ENCODE measurements at places on chromosomes 5 and 9.
A peak's percentile ranks its signal among the peaks of the same experiment; 100 is the strongest.

GRCh38 chr5:156383510-156384265, 56.7 kb downstream of the SGCD start:
- no peaks in the 10 kb centered on the region for H3K36me3 ChIP-seq
- H3K4me3 ChIP-seq: no peak overlapping the region
- no peak for DNase-seq
- H3K27ac ChIP-seq: no peak overlapping the region
- H3K4me1 ChIP-seq: no peaks in the 10 kb centered on the region

GRCh38 chr5:59673438-59674058, 220.0 kb downstream of the PDE4D start:
- peak; percentile 9 for DNase-seq
- no peaks in the 10 kb centered on the region for H3K27me3 ChIP-seq
- H3K36me3 ChIP-seq: no peaks in the 10 kb centered on the region
- H3K4me1 ChIP-seq: no peaks in the 10 kb centered on the region

- peak overlapping the region; percentile 43 for H3K4me3 ChIP-seq
- H3K27ac ChIP-seq: peak overlapping the region; percentile 88
- no peaks in the 10 kb centered on the region for H3K27me3 ChIP-seq
- DNase-seq: no peak
These were observed 45.1 kb upstream of the PJA2 start for GRCh38 chr5:109454731-109455505.

GRCh38 chr9:113129884-113130283, 20.9 kb upstream of the SLC31A2 start:
- H3K4me3 ChIP-seq: no peak overlapping the region
- H3K4me1 ChIP-seq: no peaks in the 10 kb centered on the region
- no peaks in the 10 kb centered on the region for H3K36me3 ChIP-seq
- no peak for DNase-seq
- H3K27me3 ChIP-seq: peaks cover 53% of the 10 kb centered on the region

GRCh38 chr5:170585273-170585948, 81.6 kb downstream of the KCNIP1 start:
- H3K27me3 ChIP-seq: peaks cover 87% of the 10 kb centered on the region
- H3K36me3 ChIP-seq: no peaks in the 10 kb centered on the region
- no peak for DNase-seq
- H3K27ac ChIP-seq: no peak overlapping the region
- no peak overlapping the region for H3K4me3 ChIP-seq

DNA sequence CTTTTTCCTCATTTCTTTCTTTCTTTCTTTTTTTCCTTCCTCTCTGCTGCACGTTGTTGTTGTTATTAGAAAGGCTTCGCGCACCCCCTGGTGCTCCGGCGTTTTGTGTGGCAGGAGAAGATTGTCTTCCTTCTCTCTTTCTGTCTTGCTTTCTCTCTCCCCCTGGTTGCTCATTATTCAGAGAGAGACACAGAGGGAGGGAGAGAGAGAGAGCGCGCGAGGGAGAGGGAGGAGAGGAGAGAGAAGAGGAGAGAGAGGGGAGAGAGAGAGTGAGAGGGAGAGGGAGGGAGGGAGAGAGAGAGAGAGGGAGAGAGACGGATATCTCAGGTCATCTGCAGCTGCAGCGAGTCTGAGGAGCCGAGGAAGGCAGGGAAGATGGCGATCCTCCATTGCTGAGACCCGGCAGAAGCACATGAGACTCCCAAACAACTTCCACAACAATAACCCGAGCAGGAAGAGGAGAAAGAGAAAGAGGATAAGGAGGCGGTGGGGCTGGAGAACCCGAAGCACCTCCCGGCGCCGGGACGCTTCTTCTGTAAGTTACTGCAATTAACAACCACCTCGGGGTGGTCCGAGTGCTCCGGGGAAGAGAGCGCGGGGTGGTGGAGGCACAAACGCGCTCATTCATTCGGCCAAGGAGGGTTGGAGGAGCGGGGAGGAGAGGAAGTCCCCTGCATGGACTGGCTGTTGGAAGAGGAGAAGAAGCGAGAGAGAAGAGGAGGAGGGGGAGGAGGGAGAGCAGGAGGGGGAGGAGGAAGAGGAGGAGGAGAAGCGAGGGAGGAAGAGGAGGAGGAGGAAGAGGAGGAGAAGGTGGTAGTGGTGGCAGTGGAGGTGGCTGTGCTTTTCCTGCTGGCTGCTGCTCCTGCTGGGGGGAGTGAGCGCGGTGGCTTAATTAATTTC, at the start of gene ZNF462:
ZNF462 (plus strand) TSS at position 346 of the 900 bp plus-strand sequence. CDS start 60,218 bp downstream, outside the sequence.
- peak within 1 kb of the TSS; percentile 87 for H3K4me3 ChIP-seq
- peaks cover 29% of the 10 kb centered on the region for H3K4me1 ChIP-seq
- peak within 1 kb of the TSS; percentile 83 for H3K27ac ChIP-seq

GRCh38 chr5:124477062-124477461, 269.4 kb downstream of the ZNF608 start:
- H3K4me1 ChIP-seq: no peaks in the 10 kb centered on the region
- H3K36me3 ChIP-seq: no peaks in the 10 kb centered on the region
- no peak for DNase-seq
- H3K27ac ChIP-seq: no peak overlapping the region
- no peak overlapping the region for H3K4me3 ChIP-seq

DNA sequence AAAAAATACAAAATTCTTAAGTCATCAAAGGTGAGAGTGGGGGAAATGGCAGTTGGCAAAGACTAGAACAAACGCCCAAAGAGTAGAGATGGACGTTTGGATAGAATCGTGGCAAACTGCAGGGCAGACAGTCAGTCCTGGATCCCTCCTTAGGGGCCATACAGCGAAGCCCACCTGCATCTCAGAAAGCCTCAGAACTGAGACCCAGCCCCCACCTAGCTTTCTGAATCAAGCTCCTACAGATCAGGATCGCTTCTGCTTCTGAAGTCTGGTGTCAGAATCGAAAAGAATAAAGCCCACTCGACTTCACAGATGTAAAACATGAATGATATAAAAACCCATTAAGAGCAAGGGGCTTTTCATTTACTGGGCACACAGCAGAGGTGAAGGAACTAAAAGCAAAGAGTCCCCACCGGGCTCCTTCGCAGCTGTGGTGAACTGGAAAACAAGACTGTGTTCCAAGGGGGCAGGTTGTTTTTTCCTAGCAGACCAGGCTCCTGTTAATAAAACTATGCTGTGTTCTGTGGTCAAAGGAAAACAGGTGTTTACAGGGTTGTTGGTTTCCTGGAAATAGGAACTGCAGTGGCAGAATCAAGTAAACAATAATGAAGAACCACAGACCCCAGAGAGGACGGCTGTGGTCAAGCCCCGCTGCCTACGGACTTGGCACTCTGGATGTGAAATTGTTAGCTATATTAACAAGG, 91.8 kb downstream of the TLE1 start:
- no peak overlapping the region for H3K4me3 ChIP-seq
- no peaks in the 10 kb centered on the region for H3K27me3 ChIP-seq
- peaks cover 19% of the 10 kb centered on the region for H3K4me1 ChIP-seq
- H3K27ac ChIP-seq: no peak overlapping the region
- H3K36me3 ChIP-seq: peaks cover 16% of the 10 kb centered on the region

DNA sequence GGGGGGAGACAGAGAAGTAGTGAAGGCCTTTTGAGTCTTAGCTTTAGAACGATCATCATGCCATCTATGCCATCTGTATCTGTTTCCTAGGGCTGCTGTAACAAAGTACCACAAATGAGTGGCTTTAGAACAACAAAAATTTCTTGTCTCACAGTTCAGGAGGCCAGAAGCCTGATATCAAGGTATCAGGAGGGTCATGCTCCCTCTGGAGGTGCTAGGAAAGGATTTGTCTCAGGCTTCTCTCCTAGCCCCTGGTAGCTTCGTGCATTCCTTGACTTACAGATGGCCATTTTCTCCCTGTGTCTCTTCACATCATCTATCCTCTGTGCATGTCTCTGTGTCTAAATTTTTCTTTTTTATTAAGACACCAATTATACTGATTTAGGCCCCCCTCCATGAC, 5.2 kb downstream of the CARD6 start:
- H3K27me3 ChIP-seq: no peaks in the 10 kb centered on the region
- no peak overlapping the region for H3K27ac ChIP-seq
- DNase-seq: no peak
- H3K4me1 ChIP-seq: peaks cover 16% of the 10 kb centered on the region
- no peak overlapping the region for H3K4me3 ChIP-seq

GRCh38 chr9:78074385-78075291, 43.0 kb upstream of the GNAQ start:
- H3K27ac ChIP-seq: no peak overlapping the region
- DNase-seq: no peak
- H3K27me3 ChIP-seq: peaks cover 46% of the 10 kb centered on the region
- H3K4me1 ChIP-seq: no peaks in the 10 kb centered on the region
- H3K4me3 ChIP-seq: no peak overlapping the region

DNA sequence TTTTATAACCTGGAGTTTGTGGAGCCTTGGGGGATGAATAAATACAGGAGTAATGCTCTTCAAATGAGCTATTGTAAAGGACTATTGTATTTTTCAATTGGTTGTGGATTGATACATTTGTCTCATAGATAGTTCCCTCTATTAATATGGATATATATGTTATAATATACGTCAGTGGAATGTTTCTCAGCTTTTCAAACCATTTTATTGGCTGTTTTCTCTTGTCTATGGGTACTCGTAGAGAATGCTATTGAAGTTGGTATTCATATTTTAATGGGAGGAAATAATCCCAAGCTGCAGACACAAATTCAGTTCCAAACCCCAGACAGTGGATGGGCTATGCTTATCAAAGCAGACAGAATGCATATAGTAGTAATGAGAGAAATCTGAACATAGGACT, 181.8 kb upstream of the DAB2 start:
- H3K27ac ChIP-seq: no peak overlapping the region
- peaks cover 8% of the 10 kb centered on the region for H3K4me1 ChIP-seq
- H3K36me3 ChIP-seq: no peaks in the 10 kb centered on the region
- H3K27me3 ChIP-seq: no peaks in the 10 kb centered on the region

- H3K36me3 ChIP-seq: peaks cover 77% of the 10 kb centered on the region
- DNase-seq: no peak
- H3K27ac ChIP-seq: no peak overlapping the region
- H3K4me1 ChIP-seq: no peaks in the 10 kb centered on the region
These were observed 13.8 kb downstream of the CD74 start for GRCh38 chr5:150398722-150399523.

- peaks cover 15% of the 10 kb centered on the region for H3K36me3 ChIP-seq
- no peaks in the 10 kb centered on the region for H3K4me1 ChIP-seq
- DNase-seq: no peak
- H3K27ac ChIP-seq: no peak overlapping the region
- H3K4me3 ChIP-seq: no peak overlapping the region
- H3K27me3 ChIP-seq: no peaks in the 10 kb centered on the region
These were observed 30.1 kb downstream of the IPPK start for GRCh38 chr9:92639791-92640271.

GRCh38 chr5:53069626-53070025, 39.9 kb downstream of the MOCS2 start:
- H3K36me3 ChIP-seq: peaks cover 39% of the 10 kb centered on the region
- DNase-seq: no peak
- H3K27ac ChIP-seq: no peak overlapping the region
- H3K4me1 ChIP-seq: no peaks in the 10 kb centered on the region
- no peak overlapping the region for H3K4me3 ChIP-seq

All from Calu3 (cell line).